ENCODE measurements at places on chromosomes 12 and 14.

GRCh38 chr12:31371256-31371620 lies 45.3 kb upstream of the SINHCAF start:
- ATAC-seq: no peak

DNA sequence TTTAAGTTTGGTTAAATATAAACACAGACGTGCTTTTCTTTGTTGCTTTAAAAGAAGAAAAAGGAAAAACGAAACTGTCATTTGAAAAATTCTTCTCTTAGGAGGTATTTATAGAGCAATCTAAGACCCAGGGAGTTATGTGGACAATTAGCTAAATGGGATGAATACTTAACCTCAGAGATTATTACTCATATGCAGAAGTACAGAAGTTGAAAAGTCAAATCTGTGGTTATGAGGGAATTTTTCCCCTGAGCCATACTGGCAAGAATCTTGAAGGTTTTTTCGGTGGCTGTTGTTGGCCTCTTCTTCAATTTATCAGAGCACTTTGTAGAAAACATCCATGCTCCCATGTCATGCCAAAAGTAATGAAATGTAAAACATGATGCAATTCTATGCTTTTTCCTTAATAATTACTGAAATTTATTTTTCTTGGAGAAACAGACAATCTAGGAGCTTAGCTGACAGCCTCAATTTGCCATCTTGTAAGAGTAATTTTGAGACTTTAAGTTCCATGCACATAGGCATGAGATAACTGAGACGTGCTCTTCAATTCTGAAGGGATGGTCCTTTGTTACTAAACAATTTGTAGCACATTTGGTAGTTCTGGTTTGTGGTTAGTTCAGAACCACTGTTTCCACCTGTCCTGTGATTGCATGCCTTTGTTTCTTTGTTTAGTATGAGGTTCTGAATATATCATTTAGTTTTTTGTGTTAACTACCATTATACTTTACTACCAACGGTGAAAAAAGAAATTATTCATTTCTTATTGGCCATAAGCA lies 126.6 kb downstream of the BCAT1 start:
- peak; percentile 51 for ATAC-seq

- peak; percentile 76 for ATAC-seq
Observed at GRCh38 chr12:104108755-104109445, 29.1 kb downstream of the NFYB start.

- ATAC-seq: no peak
Observed at GRCh38 chr12:50013361-50014147, 11.7 kb downstream of the RACGAP1 start.

DNA sequence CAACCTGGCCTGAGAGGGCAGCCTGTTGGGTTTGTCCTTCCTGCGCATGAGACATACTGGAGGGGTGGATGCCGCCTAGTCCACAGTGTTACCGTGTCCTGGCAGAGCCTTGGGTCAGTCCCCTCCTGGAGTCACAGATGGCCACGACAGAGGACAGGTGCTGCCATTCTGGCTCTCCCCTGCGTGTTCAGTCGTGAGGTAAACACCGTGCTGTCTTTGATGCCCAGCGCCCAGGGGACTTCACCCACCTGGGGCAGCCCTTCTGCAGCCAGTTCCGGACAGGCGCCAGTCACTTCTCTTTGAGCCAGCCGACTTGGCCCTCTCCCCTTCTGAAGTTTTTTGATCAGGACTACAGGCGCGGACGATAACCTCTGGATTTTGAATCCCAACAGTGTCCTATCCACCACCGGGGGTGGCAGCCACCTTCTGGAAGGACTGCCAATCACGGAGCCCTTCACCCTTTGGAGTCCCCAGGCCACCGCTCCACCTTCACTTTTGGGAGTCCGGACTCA lies 933.0 kb downstream of the DIO2 start:
- ATAC-seq: no peak

- ATAC-seq: no peak
Observed at GRCh38 chr12:49428793-49429192, 61.5 kb downstream of the SPATS2 start.

DNA sequence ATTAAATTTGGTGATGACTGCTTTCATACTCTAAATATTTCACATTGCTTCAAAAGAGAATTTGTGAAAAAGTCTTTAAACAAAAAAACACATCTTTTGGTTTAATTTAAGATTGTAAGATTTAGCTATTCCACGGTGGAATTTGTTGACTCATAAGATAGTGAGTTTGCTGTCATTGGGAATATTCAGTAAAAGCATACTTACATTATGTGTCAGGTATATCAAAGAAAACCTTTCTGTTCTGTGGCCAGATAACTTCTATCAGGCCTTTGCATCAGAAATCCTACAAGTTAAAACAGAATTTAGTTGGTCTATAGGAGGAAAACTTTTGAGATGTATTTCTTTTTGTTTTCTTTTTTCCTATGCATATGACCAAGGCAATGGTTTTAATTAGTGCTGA lies 148.8 kb upstream of the E2F7 start:
- no peak for ATAC-seq

DNA sequence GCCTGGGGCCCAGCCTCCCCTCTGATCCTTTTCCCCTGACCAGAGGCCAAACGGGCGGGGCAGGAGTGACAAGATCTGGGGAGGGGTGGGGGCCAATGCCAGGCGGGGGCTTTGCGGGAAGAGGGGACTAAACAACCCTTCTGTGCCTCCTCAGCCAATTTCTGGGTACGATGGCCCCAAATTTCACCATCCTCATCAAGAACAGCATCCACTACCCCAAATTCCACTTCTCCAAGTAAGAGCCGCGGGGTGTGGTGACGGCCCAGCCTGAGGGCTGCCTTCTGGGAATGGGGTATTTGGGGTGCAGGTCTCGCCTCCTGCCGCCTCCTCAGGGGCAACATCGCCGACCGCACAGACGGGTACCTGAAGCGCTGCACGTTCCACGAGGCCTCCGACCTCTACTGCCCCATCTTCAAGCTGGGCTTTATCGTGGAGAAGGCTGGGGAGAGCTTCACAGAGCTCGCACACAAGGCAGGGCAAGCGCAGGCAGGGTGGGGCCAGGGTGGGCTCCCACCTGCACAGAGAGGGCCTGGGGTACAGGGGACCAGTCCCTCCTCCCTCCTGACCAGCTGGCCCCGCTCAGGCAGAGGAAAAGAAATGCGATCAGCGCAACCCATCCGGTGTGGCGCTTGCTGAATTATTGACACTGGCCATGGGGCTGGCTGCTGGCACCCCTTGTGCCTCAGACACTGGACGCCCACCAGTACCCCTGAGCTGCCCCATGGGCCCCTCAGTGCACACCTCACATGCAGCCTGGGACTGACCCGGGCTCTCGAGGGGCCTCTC lies 1.7 kb downstream of the P2RX2 start:
- ATAC-seq: no peak

GRCh38 chr12:76135456-76135855 lies 51.0 kb upstream of the NAP1L1 start:
- ATAC-seq: no peak

- no peak for ATAC-seq
Observed at GRCh38 chr12:18981732-18982131, 147.8 kb upstream of the PLEKHA5 start.

DNA sequence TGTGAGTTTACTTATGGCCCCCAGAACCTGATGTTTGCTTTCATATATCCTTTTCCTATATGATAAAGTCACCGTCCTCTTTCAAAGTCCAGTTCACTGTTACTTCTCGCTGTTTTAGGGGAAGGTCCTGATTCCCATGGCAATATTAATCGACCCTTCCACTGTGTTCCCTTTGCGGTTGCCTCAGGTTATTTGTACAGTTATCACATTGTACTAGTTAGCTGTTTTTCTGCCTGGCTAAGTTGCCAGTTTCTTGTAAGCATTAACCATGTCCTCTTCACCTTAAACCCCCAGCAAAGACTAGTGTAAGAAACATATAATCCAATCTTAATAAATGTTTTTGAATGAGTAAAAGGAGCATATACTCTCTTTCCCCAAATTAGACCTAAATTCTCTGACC lies 115.0 kb upstream of the PPFIA2 start:
- no peak for ATAC-seq

DNA sequence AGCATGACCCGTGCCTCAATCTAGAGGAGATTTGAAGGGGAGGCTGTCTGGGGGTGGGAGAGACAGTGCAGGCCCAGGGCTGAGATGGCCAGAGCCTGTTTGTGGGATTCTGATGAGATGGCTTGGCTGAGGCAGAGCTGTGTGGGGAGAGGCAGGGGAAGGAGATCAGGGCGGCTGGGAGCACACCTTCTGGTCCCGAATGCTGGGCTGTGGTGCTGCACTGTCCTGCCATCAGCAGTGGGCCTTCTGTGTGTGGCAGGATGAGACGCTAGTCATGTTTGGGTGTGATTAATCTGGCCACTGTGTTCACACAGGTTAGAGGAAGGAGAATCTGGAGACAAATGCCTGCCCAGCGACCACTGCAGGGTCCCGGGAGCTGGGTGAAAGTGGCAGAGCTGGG lies 300.9 kb downstream of the CACNA1C start:
- ATAC-seq: no peak

- peak; percentile 11 for ATAC-seq
Observed at GRCh38 chr12:52215587-52216031, 17.4 kb upstream of the KRT7 start.

- ATAC-seq: no peak
Observed at GRCh38 chr12:19410629-19411185, 28.6 kb upstream of the AEBP2 start.

All from gastroesophageal sphincter (tissue), 4 donors.